Urinary bladder (tissue), 4 donors: ENCODE measurements at places on chromosomes 1 and 21. TPM values are rescaled to one million over a fixed set of nuclear protein-coding genes. Genes with fewer than 3 reads are reported as not detected.

GRCh38 chr1:32005522-32005921 is 8.1 kb upstream of the KHDRBS1 start:
- no peak for DNase-seq

The SRSF10 gene
- 155 TPM for total RNA-seq

- no peak for DNase-seq
Observed at GRCh38 chr1:31759298-31760023, 4.7 kb downstream of the ADGRB2 start.

- DNase-seq, result no peak
Observed at GRCh38 chr1:17168091-17168876, 36.6 kb upstream of the PADI1 start.
